ENCODE measurements at places on chromosomes 1 and 21.
A peak's percentile ranks its signal among the peaks of the same experiment; 100 is the strongest.

DNA sequence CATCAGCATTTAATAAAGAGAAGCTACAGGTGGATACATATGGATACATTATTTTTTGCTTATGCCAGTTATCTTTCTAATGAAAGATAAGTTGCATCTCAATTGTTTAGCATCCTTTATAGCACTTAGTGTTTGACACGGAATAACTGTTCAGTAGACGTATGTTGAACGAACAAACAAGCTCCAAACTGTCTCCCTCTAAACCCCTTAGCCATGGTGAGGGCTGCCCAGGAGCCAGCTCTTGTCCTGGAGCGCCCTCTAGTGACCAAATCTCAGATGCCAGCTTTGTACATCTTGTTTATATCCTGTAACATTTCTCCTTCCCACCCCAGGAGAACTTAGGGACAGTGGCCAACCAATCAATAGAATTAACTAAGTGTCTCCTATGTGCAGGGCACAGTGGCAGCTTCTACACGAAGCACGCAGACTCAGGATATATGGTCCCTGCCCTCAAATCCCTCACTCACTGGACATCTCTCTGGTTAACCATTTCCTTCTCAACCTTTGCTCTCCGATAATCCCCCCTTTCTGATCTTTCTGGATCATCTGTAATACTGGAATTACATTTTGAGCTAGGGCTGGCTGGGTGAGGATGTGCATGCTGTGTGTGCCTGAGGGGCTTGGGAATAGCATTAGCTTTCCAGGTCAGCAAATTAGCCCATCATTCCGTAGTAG lies 22.9 kb downstream of the KCNA10 start:
- peak; percentile 74 for DNase-seq

DNA sequence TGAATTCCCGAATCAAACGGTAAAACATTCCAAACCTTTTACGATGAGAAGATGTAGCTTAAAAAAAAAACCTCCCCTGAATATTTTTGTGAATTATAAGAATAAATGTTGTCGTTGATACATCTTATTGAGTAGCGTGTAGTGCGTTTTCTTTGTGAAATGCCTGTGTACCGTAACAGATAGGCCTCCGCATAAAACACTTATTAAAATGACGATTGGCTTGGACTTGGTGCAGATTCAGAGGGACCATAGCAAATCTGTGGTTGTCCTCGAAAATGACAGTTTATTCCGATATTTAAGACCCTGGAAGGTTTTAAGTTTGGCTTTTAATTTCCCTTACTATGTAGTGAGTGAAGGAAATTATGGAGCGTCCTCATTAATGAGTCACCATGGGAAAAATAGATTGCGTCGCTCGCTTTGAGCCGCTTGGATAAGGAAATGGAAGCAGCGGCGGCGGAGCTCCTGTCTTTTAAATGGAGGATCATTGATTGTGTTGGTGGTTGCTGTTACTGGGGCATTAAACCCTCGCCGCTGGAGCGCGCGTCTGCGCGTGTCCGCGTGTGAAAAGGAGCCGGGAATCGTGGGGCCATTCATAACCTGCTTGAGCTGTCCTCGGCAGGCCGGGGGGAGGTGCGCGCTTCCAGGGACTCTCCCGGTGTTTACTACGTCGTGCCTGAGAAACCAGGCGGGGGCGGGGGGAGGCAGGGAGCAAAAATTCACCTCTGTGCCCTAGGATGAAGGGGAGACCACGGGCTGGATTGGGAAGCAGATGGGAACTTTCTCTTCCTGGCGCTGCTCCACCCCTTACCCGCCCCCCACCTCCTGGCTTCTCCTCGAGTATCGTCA lies 1.6 kb downstream of the SPEN start:
- DNase-seq: peak; percentile 61

DNA sequence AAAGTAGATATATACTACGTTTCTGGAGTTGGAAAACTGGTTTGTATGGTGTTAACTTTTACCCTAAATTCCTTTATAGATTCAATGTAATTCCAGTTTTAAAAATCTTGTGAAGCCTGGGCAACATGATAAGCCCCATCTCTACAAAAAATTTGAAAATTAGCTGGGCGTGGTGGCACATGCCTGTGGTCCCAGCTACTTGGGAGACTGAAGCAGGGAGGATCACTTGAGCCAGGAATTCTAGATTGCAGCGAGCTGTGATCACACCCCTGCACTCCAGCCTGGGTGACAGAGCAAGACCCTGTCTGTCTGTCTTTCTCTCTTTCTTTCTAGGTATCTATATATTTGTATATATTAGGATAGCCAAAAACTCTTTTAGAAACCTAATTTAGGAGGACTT lies 141.9 kb downstream of the CLEC20A start:
- DNase-seq: no peak

DNA sequence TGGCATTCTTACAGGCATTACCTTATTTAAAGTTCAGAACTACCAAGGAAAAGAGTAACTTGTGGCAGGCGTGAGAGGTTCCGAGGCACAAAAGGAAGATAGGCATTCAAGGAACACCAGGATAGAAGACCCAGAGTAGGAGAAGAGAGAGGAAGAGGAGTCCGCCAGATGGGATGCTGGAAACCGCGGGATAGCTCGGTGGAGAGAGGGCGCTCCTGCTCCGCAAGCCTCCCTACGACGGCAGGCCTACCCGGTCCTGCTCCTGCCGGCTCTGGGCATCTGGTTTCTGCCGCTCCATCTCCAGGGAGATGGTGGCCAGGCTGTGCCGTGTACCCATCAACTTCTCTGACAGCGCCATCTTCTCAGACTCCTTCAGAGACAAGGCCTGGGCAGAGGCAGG lies 5.4 kb upstream of the NBPF1 start:
- no peak for DNase-seq

- no peak for DNase-seq
These were observed 61.5 kb upstream of the JAK1 start for GRCh38 chr1:65027666-65028358.

- DNase-seq: no peak
These were observed 90.7 kb upstream of the DUSP10 start for GRCh38 chr1:221832617-221833016.

GRCh38 chr21:36858320-36858957 lies 108.0 kb downstream of the HLCS start:
- DNase-seq: no peak
